ENCODE measurements at places on chromosomes 16 and 17. TPM values are rescaled to one million over a fixed set of nuclear protein-coding genes. Genes with fewer than 3 reads are reported as not detected.

- H3K27ac ChIP-seq: no peak overlapping the region
- H3K4me1 ChIP-seq: peaks cover 32% of the 10 kb centered on the region
- peaks cover 10% of the 10 kb centered on the region for H3K36me3 ChIP-seq
- H3K4me3 ChIP-seq: no peak overlapping the region
- DNase-seq: no peak
Measured at GRCh38 chr16:12570046-12570618, 233.6 kb downstream of the CPPED1 start.

- no peaks in the 10 kb centered on the region for H3K36me3 ChIP-seq
- no peaks in the 10 kb centered on the region for H3K4me1 ChIP-seq
- DNase-seq: no peak
- no peak overlapping the region for H3K27ac ChIP-seq
Measured at GRCh38 chr16:65305266-65305959, 183.6 kb upstream of the CDH11 start.

The SMIM22 gene
- total RNA-seq: not detected

The PPP1R27 gene
- total RNA-seq: not detected

DNA sequence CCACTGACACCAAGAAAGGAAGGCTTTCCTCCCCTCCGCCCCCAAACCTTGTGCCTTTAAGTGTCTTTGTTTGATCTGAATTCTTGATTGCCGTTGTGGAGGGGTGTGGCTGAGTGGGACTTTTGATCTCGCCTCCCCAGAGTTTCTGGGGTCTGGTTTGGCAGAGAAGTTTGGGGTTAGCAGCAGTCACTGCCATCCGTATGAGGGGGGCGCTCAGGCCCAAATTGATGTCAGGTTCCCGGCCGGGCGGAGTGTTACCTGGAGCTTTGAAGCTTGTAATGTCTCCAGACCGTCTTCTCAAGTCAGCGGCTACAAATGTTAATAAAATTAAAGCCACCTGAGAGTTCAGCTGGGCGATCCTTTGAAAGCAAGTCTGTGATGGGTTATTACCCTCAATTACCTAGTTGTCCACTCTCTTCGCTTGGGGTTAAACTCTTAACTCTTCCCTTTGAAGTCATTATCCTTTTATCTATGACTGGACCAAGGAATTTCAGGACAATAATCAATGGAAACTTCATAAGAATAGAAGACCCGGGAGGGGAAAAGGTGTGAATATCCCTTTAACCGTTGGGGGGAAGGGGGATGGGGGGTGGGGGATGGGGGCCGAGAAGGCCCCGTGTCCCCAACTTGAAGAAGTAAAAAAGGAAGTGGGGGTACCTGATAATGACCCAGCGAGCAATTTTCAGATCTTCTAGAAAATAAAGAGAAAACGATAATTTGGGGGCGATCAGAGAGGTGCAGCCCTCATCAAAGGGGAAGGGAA, 31.8 kb upstream of the AXIN2 start:
- no peaks in the 10 kb centered on the region for H3K36me3 ChIP-seq
- peaks cover 26% of the 10 kb centered on the region for H3K4me1 ChIP-seq
- peak overlapping the region; percentile 55 for H3K4me3 ChIP-seq

The CENPX gene
- total RNA-seq: 88.7 TPM

DNA sequence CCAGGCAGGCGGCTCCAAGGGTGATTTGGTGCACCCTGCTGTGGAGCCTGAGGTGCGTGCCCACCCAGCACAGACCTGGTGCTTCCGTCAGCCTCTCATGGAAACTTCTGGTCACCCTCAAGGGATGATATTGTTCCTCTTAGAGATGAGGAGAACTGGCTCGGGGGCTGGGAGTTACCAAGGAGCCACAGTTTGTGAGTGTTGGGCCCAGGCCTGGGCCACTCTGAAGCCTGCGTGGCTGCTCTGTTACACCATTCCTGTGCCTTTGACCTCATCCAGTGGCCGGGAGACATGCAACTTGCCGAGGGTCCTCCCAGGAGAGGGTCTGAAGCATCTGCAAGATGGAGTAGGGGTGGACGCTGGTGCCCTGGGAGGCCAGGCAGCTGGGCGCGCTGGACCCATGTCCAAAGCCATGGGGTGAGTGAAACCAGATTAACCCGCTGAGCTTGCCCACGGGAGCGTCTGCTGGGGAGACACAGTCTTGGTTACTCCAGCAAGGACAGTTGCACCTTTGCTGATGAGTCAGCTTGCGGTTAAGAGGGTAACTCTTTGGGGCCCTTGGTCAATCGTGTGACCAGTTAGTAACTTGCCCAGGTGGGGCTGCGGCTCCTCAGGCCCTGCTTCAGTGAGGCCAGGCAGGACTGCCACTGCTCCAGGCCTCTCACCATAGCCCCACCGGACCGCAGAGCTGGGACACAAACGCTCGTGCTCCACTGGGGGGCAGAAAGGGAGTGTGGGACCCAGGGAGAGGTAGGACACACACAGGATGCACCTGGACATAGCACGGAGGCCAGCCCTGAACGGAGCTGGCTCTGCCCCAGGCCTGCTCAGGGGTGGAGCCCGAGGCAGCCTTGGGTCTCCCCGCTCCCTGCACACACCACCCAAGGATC, 7.5 kb downstream of the C16orf90 start:
- no peaks in the 10 kb centered on the region for H3K4me1 ChIP-seq
- no peak overlapping the region for H3K27ac ChIP-seq
- H3K27me3 ChIP-seq: no peaks in the 10 kb centered on the region

The HIGD1B gene
- total RNA-seq: not detected

GRCh38 chr17:35460354-35460851, 11.8 kb upstream of the SLFN13 start:
- peak overlapping the region; percentile 68 for H3K4me3 ChIP-seq
- H3K4me1 ChIP-seq: peaks cover 17% of the 10 kb centered on the region
- peak; percentile 66 for DNase-seq
- peaks cover 28% of the 10 kb centered on the region for H3K36me3 ChIP-seq
- peak overlapping the region; percentile 75 for H3K27ac ChIP-seq

DNA sequence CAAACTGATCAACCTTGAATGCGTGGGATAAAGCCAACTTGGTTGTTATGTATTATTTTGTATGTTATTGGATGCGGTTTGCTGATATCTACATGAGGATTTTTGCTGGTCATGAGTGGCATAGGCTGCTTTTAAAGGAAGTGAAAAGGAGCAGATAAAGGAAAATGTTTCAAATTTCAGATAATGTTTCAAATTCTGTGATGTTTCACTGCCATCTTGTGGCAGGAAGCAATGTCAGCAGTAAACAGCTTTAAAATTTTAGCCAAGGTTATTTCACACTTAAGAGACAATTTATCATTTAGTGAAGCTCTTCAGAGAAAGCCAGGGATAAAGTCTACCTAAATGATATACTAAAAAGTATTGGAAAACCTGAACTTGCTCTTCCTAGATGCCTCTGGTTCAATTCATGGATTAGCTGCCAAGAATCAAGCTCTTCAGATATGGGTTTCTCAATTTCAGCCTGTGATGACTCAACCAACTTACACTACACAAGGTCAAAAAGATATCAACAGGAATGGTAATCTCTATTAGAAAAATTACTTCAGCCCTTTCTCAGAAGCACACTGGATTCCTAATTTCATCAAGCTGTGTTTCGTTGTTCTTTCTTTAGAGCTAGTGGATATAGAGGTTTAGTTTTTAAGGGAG, 136.0 kb upstream of the C17orf78 start:
- no peaks in the 10 kb centered on the region for H3K27me3 ChIP-seq
- no peaks in the 10 kb centered on the region for H3K4me1 ChIP-seq
- H3K4me3 ChIP-seq: no peak overlapping the region

The SOST gene
- total RNA-seq: not detected

The MT2A gene
- total RNA-seq: 141 TPM

The CD300LB gene
- total RNA-seq: not detected

DNA sequence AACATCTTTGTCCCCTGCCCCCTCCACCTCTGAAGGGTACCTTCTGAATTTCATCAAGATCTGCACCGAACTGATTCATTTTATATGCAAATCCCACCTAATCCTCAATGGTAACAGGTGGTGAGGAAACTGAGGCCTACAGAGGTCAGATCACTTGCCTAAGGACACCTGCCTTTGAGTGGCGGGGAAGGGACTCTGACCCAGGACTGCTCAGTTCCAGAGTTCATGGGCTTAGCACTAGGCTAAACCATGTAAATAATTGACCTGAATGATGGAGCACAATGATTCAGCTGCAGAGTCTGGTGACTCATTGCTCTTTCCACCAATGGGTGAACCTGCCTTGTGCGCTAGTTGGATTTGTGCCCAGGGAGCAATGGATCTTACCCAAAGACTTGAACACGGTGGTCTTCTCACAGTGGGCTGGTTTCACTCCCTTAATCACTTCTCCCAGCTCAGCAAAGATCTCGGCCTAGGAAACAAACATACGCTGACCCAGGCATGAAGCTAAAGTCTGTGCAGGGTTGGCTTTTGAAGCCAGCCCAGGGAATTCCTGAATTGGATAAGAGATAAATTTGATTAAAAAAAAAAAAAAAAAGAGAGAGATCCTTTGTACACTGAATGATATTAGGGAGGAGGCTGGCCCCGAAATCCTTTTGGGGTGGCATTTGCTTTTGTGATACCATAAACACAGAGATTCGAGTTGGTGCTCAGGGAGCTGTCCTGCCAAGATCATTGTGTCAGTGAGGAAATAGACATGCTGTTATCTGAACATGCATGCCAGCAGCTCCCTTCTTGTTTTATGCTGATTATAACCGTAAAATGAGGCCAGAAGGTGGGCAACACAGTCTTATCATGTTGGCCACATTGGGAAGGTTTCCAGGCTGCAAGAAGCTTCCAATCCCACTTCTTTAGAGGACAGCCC, 17.0 kb downstream of the CRYM start:
- H3K36me3 ChIP-seq: no peaks in the 10 kb centered on the region
- DNase-seq: no peak
- no peak overlapping the region for H3K27ac ChIP-seq
- H3K4me1 ChIP-seq: no peaks in the 10 kb centered on the region

The SLC16A6 gene
- 2.8 TPM for total RNA-seq

The MT1F gene
- total RNA-seq: 7.7 TPM

DNA sequence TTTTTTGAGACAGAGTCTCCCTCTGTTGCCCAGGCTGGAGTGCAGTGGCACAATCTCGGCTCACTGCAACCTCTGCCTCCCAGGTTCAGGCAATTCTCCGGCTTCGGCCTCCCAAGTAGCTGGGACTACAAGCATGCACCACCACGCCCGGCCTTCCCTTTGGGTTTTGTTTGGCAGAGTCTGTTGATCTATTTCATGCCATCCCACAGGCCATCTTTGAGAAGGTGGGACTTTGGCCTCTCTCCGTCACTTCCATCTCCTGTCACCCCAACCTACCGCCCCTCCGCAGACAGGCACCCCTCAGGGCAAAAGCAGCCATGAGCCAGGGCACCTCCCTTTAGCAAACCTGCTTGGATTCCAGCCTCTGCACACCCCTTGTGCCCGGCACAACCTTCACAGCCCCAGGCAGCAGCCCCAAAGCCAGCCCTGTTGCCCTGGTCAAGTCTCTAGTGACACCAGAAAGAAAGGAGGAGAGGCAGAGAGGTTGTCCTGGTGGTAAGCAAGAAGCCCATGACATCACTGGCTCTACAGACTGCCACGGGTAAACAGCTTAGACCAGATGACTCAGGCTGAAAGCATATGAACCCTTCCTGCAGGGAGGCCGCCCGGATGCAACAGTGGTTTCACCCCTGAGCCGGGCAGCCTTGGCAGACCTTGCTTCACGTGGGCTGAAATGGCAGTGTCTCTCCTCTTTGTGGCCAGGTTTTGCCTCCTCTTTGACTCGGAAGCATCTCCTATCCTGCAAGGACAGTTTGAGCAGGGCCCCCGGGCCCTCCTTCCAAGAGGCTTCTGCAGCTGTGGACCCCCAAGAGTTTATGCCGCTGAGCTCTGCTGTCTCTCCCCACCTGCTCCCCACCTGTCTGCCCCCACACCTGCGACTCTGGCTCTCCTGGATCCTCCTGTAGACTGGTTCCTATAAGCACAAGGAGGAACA, 8.1 kb upstream of the TIMP2 start:
- no peaks in the 10 kb centered on the region for H3K36me3 ChIP-seq
- H3K27me3 ChIP-seq: no peaks in the 10 kb centered on the region
- peaks cover 7% of the 10 kb centered on the region for H3K4me1 ChIP-seq

The SLFN5 gene
- 32.7 TPM for total RNA-seq

DNA sequence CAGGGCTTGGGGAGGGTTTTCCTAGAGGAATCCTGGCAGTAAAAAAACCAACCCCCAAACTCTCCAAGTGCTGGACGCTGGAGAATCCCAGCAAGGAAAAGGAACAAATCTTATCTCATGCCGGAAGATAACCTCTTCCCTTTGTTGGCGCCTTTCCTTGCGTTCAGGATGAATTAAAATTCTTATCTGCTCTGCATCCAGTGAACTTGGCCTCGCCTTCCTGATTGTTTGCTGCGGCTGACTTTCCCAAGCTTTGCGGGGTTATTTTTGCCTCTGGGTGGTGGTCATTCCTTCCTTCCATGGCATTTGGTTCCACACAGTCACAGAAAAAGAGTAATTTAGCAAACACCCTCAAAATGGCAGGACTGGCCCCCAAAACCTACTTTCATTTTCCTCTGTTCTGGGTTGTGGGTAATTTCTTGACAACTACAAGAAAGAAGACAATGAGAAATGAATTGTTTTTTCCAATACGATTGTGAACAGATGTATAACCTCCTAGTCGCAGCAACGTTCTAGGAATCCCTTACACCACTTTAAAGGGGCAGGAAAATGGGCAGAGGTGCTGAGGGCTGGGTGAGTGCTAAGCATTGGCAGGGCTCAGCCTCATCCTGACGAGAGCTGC, 77.8 kb downstream of the MRC2 start:
- peak overlapping the region; percentile 53 for H3K4me3 ChIP-seq
- H3K4me1 ChIP-seq: peaks cover 17% of the 10 kb centered on the region
- peak; percentile 11 for DNase-seq
- H3K27me3 ChIP-seq: peaks cover 20% of the 10 kb centered on the region

The TMEM114 gene
- total RNA-seq: not detected

DNA sequence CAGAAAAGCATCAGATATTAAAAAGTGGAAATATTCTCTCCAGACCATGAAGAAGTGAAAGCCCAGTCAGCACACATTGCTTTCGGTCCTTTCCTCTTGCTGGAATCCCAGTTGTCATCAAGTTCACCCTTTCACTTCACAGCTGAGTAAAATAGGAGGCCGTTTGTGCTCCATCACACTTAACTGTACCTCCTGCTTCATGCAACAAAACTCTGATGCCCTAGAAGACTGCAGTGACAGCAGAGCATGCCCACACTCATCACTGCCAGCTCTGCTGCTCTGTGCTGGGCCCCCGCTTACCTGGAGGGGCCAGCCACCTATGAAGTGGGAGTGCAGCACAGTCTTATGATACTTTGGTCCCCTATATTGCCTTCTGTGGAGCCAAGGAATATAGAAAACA, 62.5 kb downstream of the N4BP1 start:
- peaks cover 36% of the 10 kb centered on the region for H3K36me3 ChIP-seq
- no peak overlapping the region for H3K4me3 ChIP-seq
- H3K27ac ChIP-seq: peak overlapping the region; percentile 8
- H3K4me1 ChIP-seq: peaks cover 12% of the 10 kb centered on the region
- no peaks in the 10 kb centered on the region for H3K27me3 ChIP-seq
- no peak for DNase-seq

- peak overlapping the region; percentile 96 for H3K27ac ChIP-seq
- H3K27me3 ChIP-seq: no peaks in the 10 kb centered on the region
- peaks cover 37% of the 10 kb centered on the region for H3K36me3 ChIP-seq
Measured at GRCh38 chr17:42266918-42267766, 9.0 kb downstream of the STAT5B start.

- peak overlapping the region; percentile 57 for H3K4me3 ChIP-seq
- H3K27ac ChIP-seq: peak overlapping the region; percentile 99
- H3K36me3 ChIP-seq: peaks cover 32% of the 10 kb centered on the region
- H3K27me3 ChIP-seq: no peaks in the 10 kb centered on the region
- DNase-seq: peak; percentile 44
Measured at GRCh38 chr17:80763293-80763867, 218.7 kb downstream of the RPTOR start.

- peak overlapping the region; percentile 81 for H3K27ac ChIP-seq
- peak; percentile 15 for DNase-seq
- H3K27me3 ChIP-seq: no peaks in the 10 kb centered on the region
- H3K36me3 ChIP-seq: peaks cover 7% of the 10 kb centered on the region
- no peak overlapping the region for H3K4me3 ChIP-seq
Measured at GRCh38 chr17:64573214-64573613, 66.4 kb downstream of the CEP95 start.
